IPS-NIHi11 (cell line): ENCODE measurements at places on chromosomes 1 and 21.

GRCh38 chr1:178599745-178600144 lies 86.8 kb downstream of the TEX35 start:
- DNase-seq, result no peak

DNA sequence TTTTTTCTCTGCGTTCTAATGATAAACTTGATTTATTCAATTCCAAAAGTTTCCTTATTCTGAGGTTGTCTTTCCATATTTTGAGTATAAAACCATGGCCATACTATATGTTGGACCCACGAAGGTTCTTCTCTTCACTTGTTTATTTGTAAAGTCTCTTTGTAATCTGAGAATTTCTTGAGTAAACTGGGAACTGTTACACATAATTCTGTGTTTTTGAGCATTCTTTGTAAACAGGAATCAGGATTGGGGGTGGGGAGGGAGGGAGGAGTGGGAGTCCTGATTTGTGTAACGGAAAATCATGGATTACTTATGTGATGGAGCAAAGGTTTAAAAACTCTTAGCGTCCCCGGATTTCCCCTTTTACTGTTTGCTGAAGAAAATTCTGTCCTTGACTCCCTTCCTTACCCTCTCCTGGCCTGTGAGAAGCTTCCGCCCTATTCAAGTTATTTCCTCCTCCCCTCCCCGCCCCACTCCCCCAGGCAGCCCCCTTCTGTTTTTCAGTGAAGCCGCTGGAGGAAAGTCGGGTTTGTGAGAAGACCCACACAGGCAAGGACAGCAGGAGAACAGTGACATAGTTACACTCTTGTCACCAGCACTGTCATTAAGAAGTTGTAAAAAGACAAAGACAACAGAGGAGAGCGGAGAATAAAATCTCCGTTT lies 6.4 kb upstream of the NBPF11 start:
- DNase-seq, result peak; percentile 26

- no peak for DNase-seq
Observed at GRCh38 chr1:95039360-95040031, 33.3 kb downstream of the ALG14 start.

DNA sequence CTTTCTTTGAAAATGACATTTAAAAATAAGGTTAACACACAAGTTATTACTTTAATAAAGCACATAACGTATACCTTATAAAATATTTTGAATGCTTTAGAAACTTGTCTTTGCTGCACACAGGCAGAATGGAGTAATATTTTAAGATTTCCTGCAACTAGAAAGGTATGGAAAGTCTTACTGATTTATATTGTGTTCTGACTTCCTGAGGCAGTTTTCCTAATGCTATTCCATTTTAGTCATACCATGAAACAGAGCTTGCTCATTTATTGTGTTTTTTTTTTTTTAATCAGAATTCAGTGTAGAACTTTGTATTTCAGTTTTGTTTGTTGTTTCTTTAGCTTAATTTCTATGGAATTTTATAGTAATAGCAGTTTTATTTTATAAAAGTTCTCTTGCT lies 60.9 kb upstream of the S1PR1 start:
- DNase-seq, result no peak

DNA sequence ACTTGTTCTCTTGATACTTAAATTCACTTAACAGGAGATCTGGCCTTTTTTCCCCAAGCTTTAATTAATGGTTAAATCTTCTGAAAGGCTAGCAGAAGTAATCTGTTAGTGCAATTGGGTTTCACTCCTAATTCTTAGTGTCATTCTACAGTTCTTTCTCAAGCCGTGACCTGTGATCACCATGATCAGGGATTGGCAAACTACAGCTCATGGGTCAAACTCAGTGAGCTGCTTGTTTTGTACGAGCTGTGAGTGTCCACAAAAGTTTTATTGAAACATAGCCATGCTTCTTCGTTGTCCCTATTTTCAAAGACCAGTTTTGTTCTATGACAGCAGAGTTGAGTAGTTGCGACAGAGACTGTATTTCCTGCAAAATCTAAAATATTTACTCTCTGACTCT lies 109.4 kb upstream of the KCNJ15 start:
- DNase-seq, result no peak

GRCh38 chr1:21567241-21568005 lies 58.2 kb downstream of the ALPL start:
- no peak for DNase-seq

- peak; percentile 39 for DNase-seq
Observed at GRCh38 chr21:43609501-43610340, 49.6 kb downstream of the HSF2BP start.

GRCh38 chr1:59678040-59678439 lies 136.7 kb upstream of the HOOK1 start:
- peak; percentile 42 for DNase-seq

GRCh38 chr1:93447481-93448291 lies at the start of gene FNBP1L:
FNBP1L (plus strand) TSS chr1:93448118; CDS start chr1:93448282, 164 bp downstream.
- peak; percentile 98 for DNase-seq

DNA sequence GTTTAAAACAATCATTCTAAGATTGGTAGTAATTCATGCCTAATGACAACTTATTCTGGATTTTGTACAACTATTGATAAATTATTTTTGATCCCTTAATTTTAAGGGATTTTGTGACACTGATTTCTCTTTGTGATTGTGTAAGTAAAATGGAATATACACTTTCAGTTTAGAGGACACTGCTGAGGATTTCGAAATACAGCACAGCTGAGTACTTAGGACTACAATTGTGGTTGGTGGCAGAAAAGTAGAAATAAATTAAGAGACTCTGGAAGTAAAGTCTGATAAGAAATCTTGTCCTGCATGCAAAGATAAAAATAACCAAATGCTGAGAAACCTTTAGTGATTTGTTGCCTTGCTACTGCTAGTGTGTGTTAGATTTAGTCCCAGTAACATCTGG lies 40.0 kb downstream of the TYW3 start:
- DNase-seq, result no peak

- no peak for DNase-seq
Observed at GRCh38 chr1:156815307-156815826, 1.3 kb downstream of the SH2D2A start.

- DNase-seq, result no peak
Observed at GRCh38 chr1:164662462-164662861, 103.5 kb downstream of the PBX1 start.

DNA sequence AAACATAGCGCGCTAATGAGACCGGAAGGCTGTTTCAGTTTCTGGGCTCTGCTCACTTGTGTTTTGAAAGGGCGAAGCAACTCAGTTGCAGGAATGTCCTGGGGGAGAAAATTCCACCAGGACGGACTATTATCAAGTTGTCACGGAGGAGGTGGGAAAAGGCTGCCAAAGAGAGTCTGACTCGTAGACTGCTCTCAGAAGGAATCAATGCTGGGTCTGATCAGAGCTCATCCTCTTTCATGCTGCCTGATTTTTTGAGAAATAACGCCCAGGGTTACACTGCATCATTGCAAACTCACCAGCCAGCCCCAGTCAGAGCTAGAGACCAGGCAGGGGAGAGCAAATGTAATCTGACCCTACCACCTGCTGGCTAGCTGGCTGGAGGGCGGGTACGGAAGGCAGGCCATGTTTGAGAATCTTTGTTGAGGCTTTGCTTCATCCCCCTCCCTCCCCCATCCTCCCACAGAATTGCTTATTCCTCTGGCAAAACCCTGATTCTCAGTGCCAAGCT lies 36.4 kb upstream of the BCL9 start:
- peak; percentile 89 for DNase-seq

DNA sequence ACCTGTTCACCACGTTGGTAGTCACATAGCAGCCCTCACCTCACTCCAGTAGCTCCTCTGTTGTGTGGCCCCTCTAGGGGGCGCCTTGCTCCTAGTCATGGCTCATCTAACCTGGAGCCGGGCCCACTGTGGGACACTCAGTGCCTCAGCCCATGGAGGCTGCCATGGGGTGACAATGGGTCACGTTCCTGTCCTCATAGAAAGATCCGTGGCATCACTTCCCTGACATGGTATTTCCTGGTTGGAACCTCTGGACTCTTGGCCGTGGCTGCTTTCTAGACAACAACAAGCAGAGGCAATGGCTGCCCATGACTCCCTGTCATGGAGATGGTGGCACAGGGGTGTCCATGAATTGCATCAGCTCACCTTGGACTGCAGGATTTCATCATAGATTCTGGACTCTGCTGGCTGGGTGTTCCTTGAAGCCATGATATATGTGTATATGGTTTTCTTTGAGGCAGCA lies 27.5 kb upstream of the SLAMF6 start:
- DNase-seq, result peak; percentile 64

DNA sequence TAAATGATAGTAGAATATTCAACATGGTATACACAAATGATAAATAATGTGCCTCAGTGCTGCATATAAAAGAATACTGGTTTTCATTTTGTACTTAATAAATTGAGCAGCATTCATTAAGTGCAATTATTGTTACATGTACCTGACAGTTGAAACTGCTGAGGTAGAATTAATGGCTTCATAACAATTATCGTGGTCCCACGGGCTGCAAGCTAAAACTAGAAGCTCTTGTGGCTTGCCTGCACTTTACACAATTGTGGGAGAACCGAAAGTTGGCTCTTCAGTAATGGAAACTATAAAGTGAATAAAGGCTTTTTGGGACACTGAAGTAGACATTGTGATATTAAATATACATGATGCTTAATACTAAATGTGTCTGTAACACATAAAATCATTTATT lies 23.2 kb downstream of the INSL5 start:
- no peak for DNase-seq

DNA sequence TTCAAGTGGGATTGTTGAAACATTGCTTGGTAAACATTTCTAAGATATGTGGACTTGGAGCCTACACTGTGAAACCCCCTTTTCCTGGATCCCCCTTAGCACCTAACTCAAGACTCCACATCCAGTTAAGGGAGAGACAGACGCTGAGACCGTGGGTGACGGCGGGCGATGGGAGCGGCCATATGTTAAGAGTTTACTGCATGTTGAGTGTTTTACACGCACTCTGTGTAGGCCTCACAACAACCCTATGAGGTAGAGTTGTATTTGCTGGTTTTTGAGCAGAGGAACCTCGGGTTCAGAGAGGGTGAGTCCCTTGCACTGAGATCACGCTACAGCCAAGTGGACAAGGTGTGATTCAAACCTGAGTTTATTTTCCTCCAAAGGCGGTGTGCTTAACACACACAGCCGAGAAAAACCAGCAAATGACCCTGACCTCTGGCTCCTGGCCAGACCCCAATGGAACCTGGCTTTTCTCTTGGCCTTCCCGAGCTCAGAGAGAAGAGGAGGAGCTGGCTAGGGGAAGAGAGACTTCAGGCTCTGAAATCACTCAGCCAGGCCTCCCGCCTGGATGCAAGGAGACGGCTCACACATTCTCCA lies 46.9 kb upstream of the GOLT1A start:
- no peak for DNase-seq

DNA sequence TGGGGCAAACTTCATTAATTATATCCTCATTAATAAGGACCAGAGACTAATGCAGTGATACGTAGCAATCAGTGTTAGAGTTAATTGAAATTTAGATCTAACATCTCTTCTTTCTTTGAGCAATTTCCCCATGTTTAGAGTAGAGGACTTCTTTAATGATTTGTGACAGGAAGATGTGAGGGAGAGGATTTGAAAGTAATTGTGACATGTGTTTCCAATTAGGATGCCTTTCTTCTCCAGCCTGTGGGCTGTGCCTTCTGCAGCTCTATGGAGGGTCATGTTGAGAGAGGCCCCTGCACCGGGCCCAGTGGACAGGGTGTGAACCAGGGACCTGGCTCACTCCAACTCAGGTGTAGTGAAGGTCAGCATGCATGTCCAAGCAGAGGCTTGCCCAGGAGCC lies 103.0 kb downstream of the GREM2 start:
- DNase-seq, result no peak

- DNase-seq, result no peak
Observed at GRCh38 chr1:203267912-203268311, 37.4 kb upstream of the BTG2 start.

GRCh38 chr1:160359559-160360226 lies 7.2 kb upstream of the NHLH1 start:
- DNase-seq, result no peak

DNA sequence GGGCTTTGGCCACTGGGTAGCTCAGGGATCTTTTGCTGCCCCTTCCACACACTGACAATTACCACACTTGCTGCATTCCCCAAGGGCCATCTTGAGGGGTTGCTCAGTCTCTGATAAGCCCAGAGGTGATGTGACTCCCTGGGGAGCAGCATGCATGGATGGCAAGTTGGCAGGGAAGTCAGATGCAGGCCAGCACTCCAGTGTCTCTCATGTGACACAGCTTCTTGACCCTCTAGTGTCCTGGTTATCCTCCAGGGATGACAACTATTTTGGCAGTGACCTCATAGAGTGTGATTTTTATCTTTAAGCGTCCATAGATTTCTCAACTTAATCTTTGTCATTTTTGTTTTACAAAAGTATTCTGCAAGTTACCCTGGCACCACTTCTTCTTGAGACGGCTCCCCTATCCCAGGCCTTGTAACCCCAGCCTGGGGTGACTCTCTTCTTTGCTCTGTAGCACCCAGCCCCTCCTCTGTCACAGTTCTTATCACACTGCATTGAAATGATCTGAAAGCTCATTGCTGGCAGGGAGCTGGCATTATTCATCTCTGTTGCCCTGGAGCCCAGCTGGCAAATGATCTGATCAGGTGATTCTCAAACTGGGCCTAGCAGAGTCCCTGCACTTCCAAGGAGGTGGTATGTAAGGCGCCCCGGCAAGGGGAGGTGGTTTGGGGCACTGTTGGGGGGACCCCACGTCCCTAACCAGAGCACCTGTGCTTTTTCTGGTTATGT lies 72.6 kb downstream of the TENT5C start:
- no peak for DNase-seq
